HS-27A (cell line): ENCODE measurements at places on chromosomes 5 and 9.

DNA sequence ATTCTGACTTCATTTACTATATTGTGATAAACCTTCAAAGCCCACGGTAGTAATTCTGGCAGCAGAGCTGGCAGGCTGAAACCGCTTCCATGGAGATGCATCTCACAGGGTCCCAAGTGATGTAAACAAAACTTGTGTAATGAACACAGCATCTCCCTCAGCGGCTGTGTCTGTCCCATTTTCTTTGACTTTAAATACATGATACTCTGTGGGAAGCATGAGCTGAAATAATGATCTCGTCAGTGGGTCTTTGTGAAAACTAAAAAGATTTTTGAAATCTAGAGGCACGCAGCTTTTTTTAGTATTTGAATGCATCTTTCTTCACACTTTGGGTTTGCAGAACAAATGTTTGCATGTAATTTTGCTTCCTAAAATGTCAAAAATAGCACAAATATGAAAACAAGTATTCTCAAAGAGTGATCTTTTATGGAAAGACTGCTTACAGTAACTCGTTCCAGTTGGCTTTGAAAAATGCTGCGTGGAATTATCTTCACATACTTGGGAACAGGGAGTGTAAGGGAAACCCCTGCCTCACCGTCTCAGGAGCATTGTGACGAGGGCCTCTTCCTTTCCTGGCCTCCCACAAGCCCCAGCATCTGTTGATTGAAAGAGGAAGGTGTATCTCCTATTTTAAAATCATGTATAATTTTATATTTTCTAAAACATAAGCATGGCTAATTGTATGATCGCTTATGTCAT lies 18.1 kb upstream of the LPCAT1 start:
- no peak for DNase-seq

DNA sequence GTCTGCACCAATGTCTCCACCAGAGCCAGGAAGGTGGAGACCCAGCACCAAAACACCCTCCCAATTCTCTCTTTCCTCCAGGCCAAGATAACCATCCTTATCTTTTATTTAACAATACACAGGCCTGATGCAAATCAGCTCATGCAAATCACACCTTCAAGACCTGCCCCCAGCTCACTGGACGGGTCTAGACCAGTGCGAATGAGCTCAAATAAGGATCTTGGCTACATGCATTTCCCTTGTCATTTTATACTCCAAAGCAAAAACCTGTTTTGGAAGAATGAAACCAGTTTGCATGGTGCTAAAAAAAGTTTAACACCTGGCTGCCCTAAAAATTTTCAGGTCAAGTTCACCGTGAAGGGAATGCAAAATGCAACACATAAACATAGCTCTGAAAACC lies 31.9 kb upstream of the DAPK1 start:
- DNase-seq = no peak

- no peak for DNase-seq
Measured at GRCh38 chr9:35636135-35636876, 14.4 kb downstream of the SIT1 start.

DNA sequence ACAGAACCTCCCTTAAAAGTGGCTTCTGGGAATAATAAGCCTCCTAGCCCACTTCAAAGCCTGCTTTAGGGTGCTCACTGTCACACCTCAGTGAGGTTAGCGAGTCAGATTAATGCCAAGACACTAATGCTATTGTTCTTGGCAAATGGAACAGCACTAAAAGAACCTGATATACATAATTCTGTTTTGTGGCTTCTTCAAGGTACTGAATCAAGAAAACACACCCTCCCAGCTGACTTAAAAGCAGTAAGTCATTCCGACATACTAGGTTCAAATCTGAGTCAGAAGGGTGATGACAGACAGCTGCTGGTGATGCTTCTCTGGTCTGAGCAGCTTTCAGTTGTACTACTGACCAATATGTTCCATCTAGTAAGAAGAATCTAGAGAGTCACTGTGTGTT lies 121.6 kb downstream of the OXCT1 start:
- DNase-seq = no peak

- DNase-seq = no peak
Measured at GRCh38 chr5:10668697-10669096, 92.3 kb downstream of the DAP start.

DNA sequence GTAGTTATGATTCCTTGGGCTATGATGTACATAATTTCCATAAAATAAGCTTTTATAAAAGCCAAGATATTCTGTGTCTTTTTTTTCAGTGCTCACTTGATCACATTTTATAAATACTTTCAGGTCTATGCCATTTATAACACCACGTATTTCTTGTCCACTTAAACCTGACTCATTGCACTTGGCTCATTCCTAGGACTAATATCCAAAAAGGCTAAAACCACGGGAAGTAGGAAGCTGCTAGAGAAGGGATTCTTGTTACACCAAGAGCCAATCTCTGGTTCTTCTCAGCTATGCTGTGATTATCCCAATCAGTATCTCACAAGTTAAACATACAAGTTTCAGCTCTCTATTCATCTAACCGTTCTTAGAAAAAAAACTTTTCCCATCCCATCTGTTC lies 80.4 kb upstream of the CDH6 start:
- peak; percentile 76 for DNase-seq
